ENCODE measurements at places on chromosomes 3 and 15. TPM values are rescaled to one million over a fixed set of nuclear protein-coding genes. Genes with fewer than 3 reads are reported as not detected.

PLA2G4D gene
- not detected for total RNA-seq

DNA sequence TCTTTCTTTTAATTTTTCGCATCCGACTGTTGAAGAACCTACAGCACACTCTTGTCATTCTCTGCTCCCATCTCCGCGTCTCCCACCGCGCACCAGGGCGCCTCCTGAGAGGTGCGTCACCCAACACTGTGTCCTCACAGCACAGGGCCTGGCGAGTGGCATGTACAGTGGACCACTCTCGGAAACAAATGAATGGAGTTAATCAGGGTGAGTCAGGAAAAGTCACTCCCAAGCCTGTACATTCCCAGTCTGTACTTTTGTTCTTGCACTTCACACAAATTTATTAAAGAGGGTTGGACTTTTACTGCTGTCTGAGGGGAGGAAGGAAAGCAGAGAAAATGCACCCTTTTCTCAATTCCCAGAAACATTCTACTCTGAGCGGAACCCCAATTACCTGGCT is 625 bp downstream of the COL6A6 start:
- DNase-seq = no peak

DNA sequence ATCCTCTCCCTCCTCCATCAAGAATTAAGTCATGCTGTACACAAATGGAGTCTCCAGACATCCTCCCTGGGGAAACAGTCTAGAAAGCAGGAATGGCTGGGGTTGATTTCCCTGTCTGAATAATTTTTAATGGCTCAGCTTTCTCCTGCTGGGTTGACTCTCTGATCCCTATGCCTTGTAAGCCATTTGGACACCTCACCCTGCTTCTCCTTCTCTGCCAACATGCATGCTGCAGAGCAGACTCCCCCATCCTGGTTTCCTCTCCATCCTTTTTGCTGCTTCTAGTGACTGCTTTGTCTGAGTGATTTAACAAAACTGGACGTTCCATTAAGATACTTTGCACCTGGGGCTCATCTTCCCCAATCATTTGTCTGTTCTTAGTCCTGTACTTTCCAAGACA is 22.2 kb downstream of the SV2B start:
- DNase-seq = no peak

DNA sequence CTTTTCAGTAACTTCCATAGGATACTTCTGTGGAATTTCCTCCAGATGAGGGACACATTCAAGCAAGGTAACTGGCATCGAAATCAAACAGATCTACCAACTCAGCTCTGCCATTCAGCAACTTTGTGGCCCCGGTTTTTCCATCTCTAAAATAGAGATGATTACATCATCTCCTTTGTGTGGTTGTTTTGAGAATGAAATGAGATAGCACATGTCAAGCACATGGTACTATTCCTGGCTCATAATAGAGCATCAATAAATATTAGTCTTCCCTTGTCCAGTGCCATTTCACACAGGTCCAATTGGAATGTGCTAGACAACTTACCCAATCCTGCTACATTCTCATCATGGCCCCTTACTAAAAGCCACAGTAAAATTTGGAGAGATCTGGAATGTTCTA is 24.2 kb upstream of the TM4SF4 start:
- no peak for DNase-seq

TM4SF1 gene
- total RNA-seq = 140 TPM

GRCh38 chr15:55789066-55789660 is 46.2 kb upstream of the PRTG start:
- peak; percentile 25 for DNase-seq

GUCA1C gene
- not detected for total RNA-seq

PRSS50 gene
- total RNA-seq = not detected

- DNase-seq = no peak
These were observed 27.0 kb downstream of the SUCNR1 start for GRCh38 chr3:151900460-151900859.

DNA sequence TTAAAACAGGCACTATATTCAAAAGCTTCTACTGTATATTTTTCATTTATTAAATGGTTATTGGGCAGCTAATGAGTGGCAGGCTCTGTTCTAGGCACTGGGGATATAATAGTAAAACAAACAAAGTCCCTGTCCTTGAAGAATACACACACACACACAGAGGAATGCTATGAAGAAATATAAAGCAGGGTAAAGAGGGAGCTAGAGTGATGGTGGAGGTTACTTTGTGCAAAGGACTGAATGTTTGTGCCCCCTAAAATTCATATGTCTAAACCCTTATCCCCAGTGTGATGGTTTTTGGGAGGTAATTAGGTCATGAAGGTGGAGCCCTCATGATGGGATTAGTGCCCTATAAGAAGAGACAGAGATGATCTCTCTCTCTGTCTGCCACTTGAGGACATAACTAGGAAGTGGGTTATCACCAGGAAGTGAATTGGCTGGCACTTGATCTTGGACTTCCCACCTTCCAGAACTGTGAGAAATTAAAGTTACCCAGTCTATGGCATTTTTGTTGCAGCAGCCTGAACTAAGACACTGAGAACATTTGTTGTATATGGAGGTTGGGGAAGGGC is 31.8 kb downstream of the USF3 start:
- DNase-seq = no peak

NR2E3 gene
- total RNA-seq = not detected

PLSCR5 gene
- total RNA-seq = not detected

DNA sequence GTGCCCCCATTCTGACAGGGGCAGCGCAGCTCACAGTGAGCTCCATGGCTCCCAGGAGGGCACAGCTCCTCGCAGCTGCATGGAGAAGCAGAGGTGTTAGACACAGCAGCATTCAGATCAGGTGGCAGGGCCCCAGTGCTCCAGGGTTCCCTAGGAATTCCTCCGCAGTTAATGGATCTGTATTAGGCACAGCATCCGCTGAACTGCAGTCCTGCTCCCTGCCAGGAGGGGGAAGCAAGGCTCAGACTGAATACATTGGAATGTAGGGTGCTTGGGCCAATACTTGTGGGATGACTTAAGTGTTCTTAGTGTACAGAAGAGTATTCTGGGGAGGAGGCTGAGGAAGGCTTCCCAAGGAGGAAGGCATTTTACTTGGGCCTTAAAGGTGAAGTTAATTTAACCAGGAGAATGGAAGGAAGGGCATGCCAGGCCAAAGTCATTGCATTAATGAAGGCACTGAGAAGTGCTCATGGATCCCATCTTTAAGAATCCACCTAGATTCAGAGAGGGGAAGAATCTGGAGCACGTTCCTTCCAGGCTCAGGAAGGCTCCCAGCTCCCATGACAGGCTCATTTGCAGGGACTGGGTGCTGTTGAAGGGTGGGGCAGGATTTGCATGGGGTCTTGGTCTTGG is 111.6 kb downstream of the RAB11A start:
- DNase-seq = peak; percentile 55

CCR8 gene
- not detected for total RNA-seq

KNL1 gene
- 83.2 TPM for total RNA-seq

KBTBD8 gene
- total RNA-seq = 1.5 TPM

MB21D2 gene
- total RNA-seq = 18.0 TPM

DNA sequence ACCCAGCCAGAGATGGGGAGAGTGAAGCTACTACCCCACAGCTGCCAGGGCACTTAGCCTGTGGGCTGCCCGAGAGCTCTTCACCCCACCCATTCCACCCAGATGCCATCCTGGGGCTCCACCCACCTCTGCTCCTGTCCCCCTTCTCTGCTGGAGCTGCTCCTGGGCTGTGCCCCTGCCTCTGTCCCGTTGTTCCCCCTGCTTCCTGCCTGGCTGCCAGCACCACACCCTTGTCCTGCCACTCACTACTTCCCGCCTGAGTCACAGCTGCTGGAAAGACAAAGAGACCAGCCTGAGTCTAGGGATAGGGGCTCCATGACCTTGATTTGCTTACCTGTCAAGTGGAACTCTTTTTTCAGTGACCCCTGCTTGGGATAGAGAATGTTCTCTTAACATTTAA is 12.4 kb downstream of the GNAI2 start:
- DNase-seq = no peak

LIPC gene
- 1.1 TPM for total RNA-seq

SLC9C1 gene
- total RNA-seq = not detected

ZNF592 gene
- 10.4 TPM for total RNA-seq

AGBL1 gene
- total RNA-seq = not detected

DNA sequence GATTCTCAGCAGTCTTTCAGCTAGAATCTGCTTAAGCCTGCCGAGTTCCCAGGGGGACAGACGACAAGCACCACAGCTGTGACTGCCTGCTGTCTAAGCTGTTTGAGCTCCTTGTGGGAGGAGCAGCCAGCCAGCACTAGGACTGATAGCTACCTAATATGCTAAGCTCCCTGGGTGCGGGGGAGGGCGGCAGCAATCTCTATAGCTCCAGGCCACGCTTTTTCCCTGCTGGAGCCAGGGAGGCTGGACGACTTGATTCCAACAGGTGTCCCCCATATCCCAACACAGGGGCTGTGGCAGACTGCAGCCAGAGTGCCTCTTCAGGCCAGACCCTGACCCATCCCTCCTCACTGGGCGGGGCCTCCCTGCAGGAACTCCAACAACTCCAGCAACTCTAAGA is 134.1 kb upstream of the ARPP21 start:
- DNase-seq = no peak

A4GNT gene
- not detected for total RNA-seq

GRCh38 chr3:182914341-182914740 is 66.0 kb downstream of the DCUN1D1 start:
- no peak for DNase-seq

PLSCR2 gene
- total RNA-seq = not detected

TNFSF10 gene
- total RNA-seq = not detected

DNA sequence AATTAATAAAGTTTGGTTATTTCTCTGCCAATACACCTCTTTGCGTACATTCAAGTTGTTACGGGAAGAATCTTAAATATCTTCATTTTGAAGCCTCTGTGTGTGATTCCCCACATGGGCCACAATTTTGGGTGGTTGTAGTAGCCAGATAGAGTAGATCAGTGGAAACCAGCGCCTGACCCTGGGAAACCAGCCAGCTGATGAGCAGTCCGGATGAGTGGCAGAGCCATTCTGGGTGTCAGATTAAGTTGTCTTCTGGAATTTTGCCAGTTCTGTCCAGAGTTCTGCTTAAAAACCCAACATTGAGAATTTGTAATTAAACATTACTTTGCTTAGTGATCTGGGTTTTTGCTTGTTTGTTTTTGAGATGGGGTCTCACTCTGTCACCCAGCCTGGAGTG is 49.7 kb downstream of the MRPS25 start:
- no peak for DNase-seq

UNC13C gene
- not detected for total RNA-seq

- DNase-seq = no peak
These were observed 86.1 kb downstream of the TM4SF4 start for GRCh38 chr3:149560617-149561016.

All from SJSA1 (cell line).